MV-4-11 (cell line): ENCODE measurements at places on chromosomes 12 and 14.

- DNase-seq, result no peak
These were observed 20.7 kb downstream of the KCNMB4 start for GRCh38 chr12:70386771-70387170.

- no peak for DNase-seq
These were observed 1.7 kb downstream of the HSPA2 start for GRCh38 chr14:64541972-64542835.

DNA sequence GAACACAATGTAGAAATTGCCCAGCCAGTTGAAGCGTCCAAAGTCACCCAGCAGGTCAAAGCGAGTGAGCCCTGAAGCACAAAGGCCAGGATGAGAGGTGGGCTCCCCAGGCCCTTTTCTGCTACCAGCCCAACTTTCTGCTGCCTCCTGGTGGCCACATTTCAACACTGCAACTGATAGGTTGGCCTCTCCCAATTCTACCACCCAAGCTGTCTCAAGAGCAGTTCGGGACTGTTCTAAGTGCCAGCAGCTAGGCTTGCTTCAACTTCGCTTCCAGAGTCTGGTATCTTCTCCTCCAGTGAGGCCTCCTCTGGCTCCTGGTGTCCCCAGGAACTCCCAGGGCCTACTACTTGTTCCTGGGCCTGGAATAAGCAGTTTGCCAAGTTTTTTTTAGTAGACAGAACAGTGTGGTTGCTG lies 3.4 kb upstream of the DHH start:
- DNase-seq, result peak; percentile 44

DNA sequence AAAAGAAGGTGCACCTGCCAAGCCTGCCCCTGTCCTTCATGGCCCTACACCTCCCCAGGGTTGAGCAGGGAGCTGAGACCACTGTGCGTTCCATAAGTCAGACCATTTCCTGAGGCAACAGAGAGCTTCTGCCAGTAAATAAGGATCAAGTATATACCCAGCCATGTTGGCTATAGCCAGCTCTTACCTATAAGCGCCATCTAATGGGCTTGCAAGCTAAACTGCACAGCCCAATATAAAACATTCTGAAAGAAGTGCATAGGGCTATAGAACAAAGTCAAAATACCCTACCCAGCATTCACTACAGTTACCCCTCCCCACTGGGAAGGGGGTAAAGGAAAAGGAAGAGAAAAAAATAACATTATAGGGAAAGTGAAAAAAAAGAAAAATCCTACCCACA lies 59.3 kb upstream of the SCAF11 start:
- no peak for DNase-seq

DNA sequence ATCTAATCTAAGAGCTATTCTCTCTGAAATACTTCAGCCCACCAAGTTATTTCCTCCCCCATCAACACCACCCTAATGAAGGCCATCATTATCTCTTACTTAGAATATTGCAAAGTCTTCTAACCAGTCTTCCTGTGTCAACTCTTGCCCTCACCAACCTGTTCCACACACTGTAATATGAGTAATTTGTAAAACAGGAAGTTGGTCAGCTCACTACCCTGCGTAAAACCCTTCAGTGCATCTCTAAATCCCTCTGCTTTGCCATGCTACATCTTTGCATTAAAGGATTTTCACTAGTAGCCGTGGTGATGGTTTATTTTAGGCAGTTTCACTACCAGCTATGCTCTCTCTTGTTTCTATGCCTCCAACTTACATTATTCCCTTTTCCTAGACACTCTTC lies 70.0 kb downstream of the KIF21A start:
- peak; percentile 86 for DNase-seq

GRCh38 chr12:94289461-94290312 lies 141.3 kb downstream of the PLXNC1 start:
- no peak for DNase-seq

GRCh38 chr12:22467190-22467589 lies 77.2 kb downstream of the C2CD5 start:
- no peak for DNase-seq

DNA sequence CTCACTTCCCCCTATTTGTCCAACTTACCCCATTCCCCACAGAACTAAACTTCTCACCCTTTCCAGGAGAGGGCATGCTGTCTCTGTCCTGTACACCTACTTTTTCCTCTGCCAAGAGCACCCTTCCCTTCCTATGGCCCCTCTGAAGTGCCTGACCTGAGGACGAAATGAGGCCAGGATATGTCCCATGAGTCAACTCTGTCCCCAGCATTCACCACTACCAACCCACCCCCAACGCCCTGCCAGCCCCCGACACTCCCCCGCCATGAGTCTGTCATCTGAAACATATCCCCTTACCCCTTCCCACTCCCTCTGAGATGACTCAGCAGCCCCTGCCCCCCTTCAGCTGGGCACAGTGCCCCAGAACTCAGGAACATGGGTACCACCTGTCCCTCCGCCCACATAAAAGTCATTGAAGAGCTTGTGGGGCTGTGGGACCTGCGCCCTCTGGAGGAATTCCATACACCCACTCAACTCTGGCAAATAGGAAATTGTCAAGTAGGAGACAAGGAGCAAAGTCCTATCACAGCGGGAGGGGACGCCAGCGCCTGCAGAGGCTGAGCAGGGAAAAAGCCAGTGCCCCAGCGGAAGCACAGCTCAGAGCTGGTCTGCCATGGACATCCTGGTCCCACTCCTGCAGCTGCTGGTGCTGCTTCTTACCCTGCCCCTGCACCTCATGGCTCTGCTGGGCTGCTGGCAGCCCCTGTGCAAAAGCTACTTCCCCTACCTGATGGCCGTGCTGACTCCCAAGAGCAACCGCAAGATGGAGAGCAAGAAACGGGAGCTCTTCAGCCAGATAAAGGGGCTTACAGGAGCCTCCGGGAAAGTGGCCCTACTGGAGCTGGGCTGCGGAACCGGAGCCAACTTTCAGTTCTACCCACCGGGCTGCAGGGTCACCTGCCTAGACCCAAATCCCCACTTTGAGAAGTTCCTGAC lies 26.3 kb downstream of the ITGA7 start:
- DNase-seq, result peak; percentile 78

DNA sequence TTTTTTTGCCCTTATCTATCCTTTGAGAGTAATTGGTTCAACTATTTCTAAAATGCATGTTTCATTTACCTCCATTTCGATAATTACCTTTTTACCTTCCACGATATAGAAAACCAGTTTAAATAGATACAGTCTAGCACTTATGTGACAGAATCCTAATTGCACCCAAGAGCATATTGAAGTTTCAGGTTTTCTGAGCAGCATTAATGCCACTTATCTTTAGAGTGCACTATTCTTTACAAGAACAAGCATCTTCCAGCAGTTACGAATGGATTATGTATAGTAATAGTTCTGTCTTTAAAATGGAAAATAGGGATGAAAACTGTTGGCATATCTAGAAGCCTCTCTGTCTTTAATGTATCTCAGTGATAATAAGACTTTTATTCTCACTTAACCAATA lies 82.2 kb upstream of the ATXN7L3B start:
- DNase-seq, result no peak

DNA sequence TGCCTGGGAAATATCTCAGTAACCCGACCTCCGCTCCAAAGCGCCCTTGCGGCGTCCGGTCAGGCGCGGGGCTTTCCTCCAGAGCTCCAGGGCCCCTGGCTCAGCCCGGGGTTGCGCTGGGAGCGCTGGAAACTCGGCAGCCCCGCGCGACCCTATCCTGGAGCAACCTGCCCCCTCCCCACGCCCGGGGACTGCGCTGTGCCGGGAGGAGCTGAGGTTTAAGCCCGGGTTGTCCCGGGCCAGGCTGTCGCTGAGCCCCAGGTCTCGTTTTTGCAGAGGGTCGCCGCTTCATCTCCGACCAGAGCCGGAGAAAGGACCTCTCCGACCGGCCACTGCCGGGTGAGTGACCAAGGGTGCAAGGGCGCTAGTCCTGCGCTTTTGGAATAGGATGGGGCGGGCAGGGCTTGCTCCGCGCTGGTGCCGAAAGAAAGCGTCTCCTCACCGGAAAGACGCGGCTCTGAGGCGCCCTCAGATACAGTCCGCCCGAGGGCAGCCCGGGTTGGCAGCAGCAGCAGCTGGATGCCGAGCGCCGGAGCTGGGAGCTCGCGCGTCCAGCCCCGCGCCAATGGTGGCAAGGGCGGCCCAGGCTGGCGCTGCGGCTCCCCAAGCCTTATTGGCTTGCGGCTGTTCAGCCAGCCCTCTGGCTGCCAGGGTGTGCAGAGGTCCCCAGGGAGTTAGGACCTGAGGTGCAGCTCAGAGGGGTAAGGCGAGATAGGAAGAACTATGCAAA lies 1.5 kb downstream of the SPX start:
- DNase-seq, result no peak

GRCh38 chr12:13896063-13896626 lies 85.3 kb downstream of the GRIN2B start:
- DNase-seq, result no peak

GRCh38 chr14:68580096-68580645 lies 212.7 kb downstream of the ZFP36L1 start:
- DNase-seq, result no peak

DNA sequence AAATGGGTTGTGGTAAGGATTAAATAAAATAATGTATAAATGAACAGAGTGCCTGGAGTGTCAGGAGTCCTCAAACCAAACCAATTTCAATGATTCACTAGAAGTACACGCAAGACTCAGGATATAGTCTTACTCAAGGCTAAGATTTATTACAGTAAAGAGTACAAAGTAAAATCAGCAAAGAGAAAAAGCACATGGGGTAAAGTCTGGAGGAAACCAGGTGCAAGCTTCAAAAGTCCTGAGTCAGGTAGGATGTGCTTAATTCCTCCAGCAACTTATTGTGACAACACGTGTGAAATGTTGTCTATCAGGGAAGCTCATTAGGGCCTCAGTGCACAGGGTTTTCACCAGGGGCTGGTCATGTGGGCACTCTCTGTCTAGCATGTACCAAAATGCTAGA lies 105.8 kb upstream of the NAP1L1 start:
- no peak for DNase-seq

DNA sequence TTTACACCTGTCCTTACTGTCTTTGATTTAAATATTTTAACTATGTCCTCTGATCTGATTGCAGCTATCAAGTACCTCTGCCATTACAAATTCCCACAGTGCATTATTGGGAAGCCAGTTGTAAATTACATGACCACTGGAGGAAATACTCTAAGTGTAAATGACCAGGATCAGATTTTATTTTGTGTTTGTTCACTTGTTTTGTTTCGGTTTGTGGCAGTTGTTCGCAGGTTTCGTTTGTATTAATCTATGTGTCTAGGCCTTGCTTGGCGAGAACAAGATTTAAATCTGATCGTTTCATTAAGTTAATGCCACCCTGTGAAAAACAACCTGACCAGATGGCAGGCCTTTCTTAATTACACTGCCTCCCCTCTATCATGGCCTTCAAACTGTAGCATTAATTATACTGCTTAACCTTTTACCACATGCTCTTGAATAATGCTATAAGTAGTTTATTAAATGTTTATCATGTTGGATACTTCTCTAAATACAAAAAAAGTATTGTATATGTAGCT lies 990.1 kb downstream of the TMTC2 start:
- DNase-seq, result no peak

DNA sequence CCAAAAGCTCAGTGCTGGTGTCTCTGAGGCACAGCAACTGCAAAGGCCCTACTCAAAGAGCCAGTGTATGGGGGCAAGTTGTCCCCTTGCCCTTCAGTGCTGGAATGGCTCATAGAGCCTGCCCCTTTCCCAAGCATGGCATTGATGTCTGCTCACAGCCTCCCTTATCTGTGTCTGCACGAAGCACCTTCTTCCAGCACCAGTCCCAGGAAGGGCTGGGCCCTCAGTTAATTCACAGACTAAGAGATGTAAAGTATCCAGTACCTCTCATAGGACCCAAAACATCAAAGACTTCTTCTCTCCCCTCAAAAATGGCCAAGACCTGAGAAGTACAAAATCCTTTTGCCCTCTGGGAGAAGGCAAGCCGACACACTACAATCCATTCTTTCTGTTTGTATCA lies 1.6 kb upstream of the CMAS start:
- no peak for DNase-seq

GRCh38 chr12:64091186-64091585 lies 130.9 kb downstream of the KICS2 start:
- DNase-seq, result no peak

DNA sequence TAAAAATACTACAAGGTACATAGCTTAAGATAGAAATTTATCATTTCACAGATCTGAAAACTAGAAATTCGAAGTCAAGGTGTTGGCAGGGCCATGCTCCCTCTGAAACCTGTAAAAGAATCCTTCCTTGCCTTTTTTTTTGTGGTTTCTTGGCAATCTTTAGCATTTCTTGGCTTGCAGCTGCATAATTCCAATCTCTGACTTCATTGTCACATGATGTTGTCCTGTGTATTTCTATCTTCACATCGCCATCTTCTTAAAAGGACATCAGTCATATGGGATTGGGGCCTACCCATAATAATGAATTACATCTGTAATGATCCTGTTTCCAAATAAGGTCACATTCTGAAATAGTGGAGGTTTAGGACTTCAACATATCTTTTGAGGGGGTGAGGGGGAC lies 250.4 kb downstream of the TMTC2 start:
- no peak for DNase-seq

DNA sequence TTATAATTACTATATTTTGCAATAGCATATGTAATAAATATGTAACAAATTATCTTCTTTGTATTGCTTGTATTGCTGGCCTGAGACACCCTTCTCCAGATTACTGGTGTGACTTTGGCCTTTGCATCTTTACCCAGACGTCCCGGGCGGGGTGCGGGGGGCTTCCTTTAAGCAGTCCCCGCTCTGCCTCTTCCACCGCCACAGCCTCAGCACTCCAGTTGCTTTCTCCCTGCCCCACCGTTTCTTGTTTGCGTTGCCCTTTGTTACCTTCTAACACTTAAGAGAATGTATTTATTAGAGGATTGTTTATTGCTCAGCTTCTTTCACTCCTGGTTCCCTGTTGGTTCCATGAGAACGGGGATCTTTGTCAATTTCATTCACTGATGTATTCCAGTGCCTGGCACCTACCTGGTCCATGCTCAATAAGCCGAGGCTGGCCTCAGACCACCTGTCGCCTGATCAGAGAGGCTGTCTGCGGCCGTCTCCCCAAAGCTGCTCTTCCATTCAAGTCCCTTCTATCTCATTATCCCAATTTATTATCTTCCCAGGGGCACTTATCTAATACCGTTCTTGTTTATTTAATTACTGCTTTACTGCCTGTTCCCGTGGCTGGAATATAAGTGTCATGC lies 100.5 kb upstream of the RFLNA start:
- DNase-seq, result no peak

DNA sequence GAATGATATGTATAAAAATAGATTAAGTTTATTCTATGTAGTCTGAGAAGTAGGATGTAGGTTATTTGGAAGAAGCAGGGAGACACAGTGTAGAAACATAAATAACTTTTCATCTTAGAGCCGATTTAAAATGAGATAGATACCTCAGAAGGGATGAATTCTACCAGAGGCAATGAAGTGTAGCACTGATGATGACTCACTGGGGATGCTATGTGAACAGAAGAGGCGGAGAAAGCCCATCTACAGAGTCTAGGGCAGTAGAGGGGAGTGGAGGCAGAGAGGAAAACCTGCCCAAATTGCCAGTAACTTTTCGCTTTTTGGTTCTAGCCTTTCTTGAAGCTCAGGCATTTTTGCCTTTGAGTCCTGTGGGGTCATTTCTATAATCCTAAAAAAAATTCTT lies 451.8 kb downstream of the ATP23 start:
- DNase-seq, result no peak

GRCh38 chr14:73851000-73851399 lies 631 bp upstream of the PTGR2 start:
- no peak for DNase-seq

GRCh38 chr12:62693376-62694050 lies 226.9 kb downstream of the MON2 start:
- no peak for DNase-seq
